ENCODE measurements at places on chromosomes 4 and X.

DNA sequence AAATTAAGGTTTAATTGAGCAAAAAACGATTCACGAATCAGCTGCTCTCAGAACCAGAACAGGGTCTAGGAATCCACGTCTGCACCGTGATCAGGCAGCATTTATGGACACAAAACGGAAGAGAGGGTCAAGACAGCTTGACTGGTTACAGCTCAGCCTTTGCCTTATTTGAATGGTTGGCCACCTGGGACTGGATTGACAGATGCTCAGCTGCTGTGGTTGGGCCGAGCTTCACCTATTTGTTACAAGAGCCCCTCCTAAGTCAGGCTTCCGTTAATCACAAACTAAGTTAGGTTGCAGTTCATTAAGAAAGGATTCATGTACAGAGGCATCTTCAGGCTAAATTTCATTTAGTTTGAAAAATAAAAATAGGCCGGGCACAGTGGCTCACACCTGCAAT is 50.6 kb upstream of the MAN2B2 start:
- no peak for DNase-seq

DNA sequence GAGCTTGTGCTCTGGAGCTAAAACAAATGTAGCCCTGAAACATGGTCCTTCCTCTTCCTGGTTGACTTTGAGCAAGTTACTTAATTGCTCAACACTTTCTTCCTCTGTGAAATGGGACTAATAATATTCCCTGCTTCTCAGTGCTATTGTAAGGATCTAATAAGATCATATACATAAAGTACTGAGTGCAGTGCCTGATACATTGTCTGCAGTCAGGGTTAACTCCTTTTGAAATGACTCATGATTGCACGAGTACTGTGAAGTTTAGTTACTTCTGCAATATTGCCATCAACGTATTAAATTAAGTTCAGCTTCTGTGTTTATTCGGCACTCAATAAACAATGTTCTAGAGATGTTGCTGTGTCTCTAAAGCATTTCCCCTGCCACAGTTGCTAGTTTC is 91.8 kb upstream of the HPRT1 start:
- DNase-seq = no peak

DNA sequence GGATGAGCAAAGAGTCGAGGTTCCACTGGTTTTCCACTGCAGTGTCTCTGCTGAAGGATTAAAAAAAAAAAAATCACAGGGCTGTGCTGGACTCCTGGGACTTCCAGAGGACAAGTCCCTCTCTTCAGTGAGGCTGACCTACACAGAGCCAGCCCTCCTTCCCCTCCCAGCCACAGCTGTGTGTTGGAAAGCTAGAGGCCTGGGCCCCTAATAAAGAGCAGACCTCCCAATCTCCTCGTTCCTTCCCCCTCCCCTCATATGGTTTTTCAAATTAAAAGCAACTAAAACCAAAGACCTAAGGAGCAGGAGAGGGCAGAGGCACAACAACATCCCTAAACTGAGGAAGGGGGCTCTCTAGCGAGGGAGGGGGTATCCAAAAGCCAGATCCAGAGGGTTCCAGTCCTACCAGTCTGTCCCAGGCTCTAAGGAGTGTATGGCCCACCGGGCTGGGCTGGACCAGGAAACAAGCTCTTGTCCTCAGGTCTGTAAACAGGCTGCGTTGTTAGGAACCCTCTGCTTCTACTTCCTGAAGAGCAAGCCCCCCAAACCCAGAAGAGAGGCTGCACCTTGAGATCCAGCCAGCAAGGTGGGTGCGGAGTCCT is 4.0 kb upstream of the PDGFRA start:
- no peak for DNase-seq

DNA sequence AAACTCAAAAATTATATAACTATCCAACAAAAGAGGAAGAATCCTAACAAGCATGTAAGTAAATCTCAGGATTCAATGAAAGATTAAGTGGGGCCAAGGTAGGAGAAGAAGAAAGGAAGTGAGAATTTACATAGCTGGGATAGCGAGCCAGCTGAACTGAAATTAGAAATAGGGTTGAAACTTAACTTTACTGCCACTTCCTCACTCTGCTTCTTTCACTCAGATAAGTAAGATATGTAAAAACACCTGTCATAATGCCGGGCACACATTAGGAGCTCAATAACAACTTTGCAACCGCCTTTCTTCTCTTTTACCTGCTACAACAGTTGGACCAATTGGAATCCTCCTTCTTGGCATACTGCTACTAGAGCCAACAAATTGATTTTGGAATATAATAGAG is 129.4 kb downstream of the CNKSR2 start:
- DNase-seq = no peak

DNA sequence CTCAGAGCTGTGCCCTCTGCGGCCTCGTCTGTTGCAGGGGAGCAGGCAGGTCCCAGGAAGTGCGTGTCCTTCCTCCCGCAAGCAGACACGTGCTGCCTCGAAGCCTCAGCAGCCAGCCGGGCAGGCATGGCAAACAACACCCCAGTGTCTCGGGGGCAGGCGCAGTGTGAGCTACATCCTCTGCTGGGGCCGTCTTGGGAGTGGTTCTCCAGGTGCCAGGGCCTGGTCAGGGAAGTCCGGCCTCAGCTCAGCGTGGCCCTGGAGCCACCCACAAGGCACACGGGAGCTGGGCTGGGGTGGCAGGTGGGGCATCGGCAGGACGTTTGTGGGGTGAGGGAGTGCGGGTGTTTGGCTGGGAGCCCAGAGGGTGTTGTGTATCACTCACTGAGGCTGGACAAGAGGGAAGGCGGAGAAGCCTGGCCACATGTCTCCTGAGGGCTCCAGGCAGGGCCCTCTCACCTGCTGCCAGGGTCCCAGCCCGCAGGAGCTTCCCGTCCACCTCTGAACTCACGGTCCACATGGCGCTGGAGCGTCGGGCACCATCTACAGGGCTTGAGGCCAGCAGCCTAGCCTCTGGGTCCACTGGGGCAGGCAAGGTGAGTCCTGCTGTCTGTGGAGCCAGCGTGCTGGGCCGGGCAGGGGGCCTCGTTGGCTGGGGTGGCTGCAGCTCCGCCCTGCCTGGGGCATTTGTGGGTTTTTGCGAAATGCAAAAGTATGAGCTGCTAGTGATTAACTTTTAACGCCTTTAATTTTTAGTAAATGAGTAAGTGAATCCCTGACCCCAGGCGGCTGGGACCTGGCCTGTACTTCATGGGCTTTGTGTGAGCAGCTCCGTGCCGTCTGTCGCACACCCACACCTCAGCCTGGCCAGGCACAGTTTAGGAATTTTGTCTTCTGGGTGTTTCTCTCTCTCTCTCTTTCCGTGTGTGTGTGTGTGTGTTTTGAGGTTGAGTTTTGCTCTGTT is 17.3 kb upstream of the UVSSA start:
- no peak for DNase-seq

Data from NCI-H1930 (cell line).